ENCODE measurements at places on chromosomes 5 and 9.

DNA sequence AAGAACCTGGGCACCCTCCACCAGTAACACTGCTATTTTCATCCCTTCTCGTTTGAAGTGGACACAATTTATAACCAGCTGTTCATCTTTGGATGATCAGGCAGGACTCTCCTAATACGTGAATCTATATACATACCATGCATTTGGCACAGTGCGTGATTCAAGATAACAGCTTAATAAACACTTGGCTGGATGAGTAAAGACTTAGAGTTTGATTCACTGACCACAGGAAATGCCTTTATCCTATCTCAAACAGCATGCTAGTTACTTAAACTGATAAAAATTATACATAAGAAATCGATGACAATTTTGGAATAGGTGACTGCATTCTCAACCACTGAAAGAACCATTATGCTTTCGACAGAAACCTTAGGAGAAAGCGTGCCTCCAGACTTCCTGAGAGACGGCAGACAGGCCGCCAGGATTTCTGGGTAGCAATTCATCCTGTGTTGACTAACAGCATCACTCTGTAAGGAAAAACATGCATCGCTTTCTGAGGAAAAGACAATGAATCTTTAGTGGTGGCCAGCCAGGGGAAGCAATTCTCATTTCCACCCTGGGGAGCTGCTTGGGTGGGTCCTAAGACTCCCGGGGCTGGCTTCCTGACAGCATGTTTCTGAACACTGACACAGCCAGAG is 9.7 kb downstream of the MRPL36 start:
- no peak for DNase-seq

- peak; percentile 25 for DNase-seq
These were observed 151.1 kb upstream of the ERCC6L2 start for GRCh38 chr9:95724253-95724991.

DNA sequence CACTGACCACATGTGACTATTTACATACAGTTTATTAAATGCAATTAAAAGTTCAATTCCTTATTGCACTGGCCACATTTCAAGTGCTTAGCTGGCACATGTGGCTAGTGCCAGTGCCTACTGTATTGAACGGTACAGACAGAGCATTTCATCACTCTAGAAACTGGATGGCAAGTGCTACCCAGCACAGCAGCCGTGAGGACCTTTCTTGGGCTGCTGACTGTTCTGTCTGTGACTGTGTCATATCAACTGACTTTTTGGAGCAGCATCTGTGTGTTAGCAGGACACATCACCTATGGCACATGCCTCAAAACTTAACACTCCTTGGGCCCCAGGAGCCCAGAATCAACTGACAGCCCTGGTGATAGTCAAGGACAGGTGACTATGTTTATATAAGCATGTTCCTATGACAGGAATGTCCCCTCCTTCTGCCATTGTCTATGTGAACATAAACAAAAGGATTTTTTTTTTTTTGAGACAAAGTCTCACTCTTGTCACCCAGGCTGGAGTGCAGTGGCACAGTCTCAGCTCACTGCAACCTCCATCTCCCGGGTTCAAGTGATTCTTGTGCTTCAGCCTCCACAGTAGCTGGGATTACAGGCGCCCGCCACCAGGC is 8.9 kb downstream of the IRF1 start:
- no peak for DNase-seq

- DNase-seq = no peak
These were observed 115.2 kb downstream of the GCNT1 start for GRCh38 chr9:76573905-76574760.

GRCh38 chr5:78959767-78960166 is 25.3 kb downstream of the ARSB start:
- no peak for DNase-seq

GRCh38 chr9:110856772-110857171 is 181.5 kb downstream of the LPAR1 start:
- DNase-seq = no peak

- DNase-seq = no peak
These were observed 1.8 kb downstream of the PHF19 start for GRCh38 chr9:120875195-120875565.

- no peak for DNase-seq
These were observed 21.1 kb upstream of the SHB start for GRCh38 chr9:38090170-38090569.

- DNase-seq = no peak
These were observed 869.0 kb downstream of the TLE4 start for GRCh38 chr9:80440724-80441123.

- no peak for DNase-seq
These were observed 104.1 kb upstream of the NIPBL start for GRCh38 chr5:36772276-36773140.

GRCh38 chr5:151721812-151722391 is 35.2 kb upstream of the SPARC start:
- no peak for DNase-seq

- no peak for DNase-seq
These were observed 60.3 kb downstream of the TMC1 start for GRCh38 chr9:72581694-72582093.

- no peak for DNase-seq
These were observed 9.2 kb upstream of the DDX46 start for GRCh38 chr5:134749415-134749814.

GRCh38 chr5:39076757-39077728 is 2.8 kb upstream of the RICTOR start:
- no peak for DNase-seq

GRCh38 chr5:23368393-23368792 is 139.0 kb upstream of the PRDM9 start:
- DNase-seq = no peak

DNA sequence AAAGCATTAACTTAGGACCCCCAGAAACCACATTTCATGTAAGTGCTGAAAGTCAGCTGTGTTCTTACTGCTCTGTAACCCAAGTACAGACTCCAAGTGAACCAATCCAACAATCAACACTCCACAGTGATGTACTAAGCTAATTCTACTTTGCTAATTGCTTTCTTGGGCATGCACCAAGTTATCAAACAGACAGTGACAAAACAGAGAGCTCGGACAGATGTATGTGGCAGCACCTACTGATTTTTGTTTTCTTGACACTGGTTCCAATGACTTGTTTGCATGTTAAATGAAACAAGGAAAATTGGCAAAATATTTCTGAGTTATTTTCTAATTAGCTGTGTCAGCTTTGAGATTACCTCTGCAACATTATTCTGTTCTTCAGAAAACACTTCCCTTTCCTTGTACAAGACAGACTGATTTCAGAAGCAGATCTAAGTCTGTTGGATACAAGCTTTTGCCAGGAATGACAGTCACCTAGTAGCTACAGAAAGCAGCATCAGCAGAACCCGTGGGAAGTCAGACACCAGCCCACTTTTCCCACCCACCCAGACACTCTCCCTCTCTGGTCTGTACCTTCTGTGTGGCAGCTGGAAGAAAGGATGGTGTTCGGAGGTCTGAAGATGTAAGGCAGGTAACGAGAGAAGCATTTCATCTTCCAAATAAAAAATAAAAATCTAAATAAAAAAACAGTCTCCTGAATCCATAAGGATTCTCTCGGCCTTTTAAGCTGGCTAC is 176.7 kb upstream of the PPP2R2B start:
- no peak for DNase-seq

DNA sequence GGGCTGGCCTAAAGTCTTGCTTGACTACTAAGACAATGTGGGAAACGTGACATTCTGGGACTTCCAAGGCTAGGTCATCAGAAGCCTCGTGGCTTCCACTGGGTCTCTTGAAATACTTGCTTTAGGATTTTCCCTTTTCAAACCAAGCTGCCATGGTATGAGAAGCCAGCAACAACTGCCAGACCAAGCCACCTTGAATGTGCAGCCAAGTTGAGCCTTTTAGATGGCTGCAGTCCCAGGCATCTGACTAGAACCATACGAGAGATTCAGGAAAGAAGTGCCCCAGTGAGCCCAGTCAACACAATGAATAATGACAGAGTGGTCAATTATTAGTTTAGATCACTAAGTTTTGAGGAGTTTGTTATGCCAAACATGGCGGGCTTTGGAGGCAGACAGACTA is 143.3 kb downstream of the SLF1 start:
- DNase-seq = no peak

DNA sequence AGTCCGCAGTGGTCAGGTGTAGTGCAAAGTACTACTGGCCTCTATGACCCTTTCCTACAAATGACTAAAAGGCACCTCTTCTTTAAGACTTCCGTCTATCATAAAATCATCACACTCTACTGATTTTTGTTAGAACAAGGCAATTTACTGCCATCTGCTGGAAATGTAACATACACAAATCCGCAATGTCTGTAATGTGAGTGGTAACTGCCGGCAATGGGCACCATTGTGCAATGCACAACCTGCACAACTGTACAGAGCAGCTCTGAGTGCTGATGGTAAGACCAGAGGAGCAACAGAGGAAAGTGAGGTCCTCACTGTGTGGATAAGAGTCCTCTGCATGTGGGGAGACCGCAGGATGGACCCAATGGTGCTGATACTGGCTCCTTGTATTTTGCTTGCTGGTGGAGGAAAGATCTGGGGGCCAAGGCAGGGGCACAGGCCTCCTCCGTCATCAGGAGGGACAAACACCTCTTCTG is 103.7 kb downstream of the ATPSCKMT start:
- no peak for DNase-seq

- DNase-seq = no peak
These were observed 6.6 kb downstream of the ITK start for GRCh38 chr5:157187046-157187754.

DNA sequence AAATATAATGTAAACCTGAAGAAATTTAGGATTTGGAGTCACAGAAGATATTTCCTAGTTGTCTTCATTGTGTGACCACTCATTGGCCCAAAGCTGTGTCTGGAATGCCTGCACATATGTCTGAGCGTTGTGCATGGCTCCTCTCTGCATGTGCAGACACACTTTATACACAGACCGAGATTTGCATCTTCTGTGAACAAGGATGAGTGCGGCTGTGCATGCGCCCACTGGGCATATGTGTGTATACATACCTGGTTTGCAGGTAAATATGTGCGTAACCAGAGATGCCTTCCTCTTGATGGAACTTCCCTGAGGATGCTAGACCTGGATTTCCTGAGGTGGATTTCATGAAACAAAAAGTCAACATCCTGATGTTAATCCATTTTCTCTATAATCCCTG is 19.1 kb downstream of the PHF2 start:
- DNase-seq = no peak

DNA sequence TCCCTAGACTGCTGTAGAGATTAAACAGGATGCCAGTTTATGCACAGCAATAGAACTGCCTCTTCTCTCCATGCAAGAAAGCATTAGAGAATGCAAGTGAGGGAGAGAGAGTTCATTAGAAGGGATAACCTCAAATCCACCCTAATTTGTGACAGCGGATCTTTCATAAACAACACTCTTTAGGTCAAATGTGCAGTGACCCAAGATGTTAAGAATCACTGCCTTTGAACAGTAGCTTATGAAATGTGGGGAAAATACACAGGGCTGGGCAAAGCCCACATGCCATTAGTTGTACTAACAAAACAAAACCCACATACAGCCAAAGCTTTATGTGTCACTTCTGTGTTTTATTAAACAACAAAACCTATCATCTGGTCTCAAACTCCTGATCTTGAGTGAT is 36.2 kb upstream of the POU4F3 start:
- no peak for DNase-seq

GRCh38 chr9:120642129-120642770 is 62.3 kb upstream of the CDK5RAP2 start:
- no peak for DNase-seq

- no peak for DNase-seq
These were observed 238.1 kb downstream of the FBXL7 start for GRCh38 chr5:15737871-15738664.

- DNase-seq = no peak
These were observed 31.7 kb downstream of the BASP1 start for GRCh38 chr5:17249029-17249634.

- no peak for DNase-seq
These were observed 33.9 kb downstream of the PNPLA7 start for GRCh38 chr9:137516144-137516917.

GRCh38 chr9:131720330-131720729 is 19.5 kb downstream of the RAPGEF1 start:
- no peak for DNase-seq

GRCh38 chr5:67246108-67246507 is 49.5 kb upstream of the CD180 start:
- DNase-seq = no peak

DNA sequence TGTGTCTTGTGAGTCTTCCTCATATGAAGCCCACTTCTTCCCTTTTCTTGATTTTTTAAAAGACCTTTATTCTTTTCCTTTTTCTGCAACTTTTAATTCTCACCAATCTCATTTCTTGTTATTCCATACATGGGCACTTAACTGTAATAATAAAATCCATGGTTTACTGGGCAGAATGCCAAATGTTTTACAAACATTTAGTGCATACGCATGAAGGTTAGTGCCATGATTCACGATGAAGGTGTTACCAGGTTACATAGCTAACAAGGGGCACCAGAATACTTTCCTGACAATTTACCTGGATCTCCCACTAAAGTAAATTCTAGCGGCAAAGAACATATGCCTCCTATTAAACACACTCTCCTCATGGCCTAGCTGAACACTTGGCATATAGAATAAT is 28.5 kb downstream of the MAN2A1 start:
- no peak for DNase-seq

- no peak for DNase-seq
These were observed 7.6 kb downstream of the OTULIN start for GRCh38 chr5:14672082-14672481.

DNA sequence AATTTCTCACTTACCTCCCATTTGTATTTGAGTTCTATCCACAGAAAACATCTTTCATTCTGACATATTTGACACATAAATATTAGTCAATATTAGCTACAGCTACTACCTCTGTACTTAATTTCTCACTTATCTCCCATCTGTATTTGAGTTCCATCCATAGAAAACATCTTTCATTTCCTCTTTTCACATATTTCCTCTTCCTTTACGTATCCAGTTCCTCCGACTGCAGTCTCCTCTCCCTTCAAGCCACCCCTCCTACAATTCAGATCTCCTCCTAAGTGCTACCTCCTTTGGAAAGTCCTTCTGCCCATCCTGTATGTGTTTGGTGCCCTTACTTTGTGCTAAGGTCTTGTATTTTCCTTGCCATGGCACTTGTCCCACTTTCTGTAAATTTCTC is 1.6 kb downstream of the SREK1IP1 start:
- DNase-seq = no peak

- no peak for DNase-seq
These were observed 3.3 kb upstream of the MAN1B1 start for GRCh38 chr9:137083394-137084004.

DNA sequence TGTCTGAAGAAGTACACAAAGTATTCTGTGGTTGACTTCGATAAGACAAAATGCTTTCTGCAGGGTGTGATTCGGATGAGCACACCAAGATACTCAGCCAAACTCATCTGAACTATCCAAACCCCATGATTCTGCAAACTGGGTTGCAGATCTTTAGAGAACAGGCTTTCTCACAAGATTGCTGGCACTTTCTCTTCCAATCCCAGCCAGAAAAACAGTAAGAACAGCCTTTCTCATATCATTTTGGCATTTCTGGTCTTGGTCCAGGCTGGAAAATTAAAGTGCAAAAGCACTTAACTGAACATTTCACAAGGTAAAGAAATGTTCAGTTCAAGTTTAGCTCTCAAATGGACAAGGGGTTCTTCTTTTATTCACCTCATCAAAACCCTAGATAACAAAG is 269.1 kb downstream of the NR2F1-AS1 start:
- DNase-seq = no peak

- DNase-seq = peak; percentile 2
These were observed 20.1 kb upstream of the MARCHF6 start for GRCh38 chr5:10333154-10334006.

GRCh38 chr5:127838661-127839060 is 135.5 kb downstream of the CCDC192 start:
- no peak for DNase-seq
